ENCODE measurements at places on chromosomes 12 and 14. TPM values are rescaled to one million over a fixed set of nuclear protein-coding genes. Genes with fewer than 3 reads are reported as not detected.

Gene RAD9B
- 1.8 TPM for total RNA-seq

Gene ANO2
- total RNA-seq = not detected

Gene PEBP1
- 41.4 TPM for total RNA-seq

Gene METTL3
- total RNA-seq = 63.3 TPM

DNA sequence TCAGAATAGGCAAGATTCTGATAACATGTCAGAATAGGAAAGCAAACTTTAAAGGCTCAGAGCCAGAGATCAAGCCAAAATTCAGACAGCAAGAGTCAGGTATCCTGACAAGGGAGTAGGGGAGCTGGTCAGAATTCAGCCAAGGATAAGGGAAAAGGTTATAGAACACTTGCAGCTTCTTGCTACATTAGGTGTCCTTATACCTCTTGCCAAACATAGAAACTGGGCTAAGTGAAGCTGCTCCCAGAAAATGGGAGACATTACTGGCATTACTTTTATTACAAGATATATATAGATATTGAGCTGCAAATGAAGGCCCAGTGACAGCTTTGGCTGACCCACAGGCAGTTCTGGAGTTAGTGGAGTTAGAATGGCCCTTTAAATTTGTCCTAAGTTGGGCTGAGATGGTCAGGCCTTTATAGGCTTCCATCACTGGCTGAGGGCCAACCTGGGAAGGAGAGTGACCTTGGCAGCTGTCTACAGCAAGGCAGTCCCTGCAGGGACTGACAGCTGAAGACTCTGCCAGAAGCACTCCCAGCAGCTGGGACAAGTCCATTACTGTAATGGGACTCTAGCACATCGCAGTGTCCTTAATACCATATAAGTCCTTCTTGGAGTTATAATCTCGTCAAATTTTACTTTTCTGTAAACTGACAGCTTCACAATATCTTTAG is 83.0 kb downstream of the LRRC9 start:
- no peak for DNase-seq
- H3K4me3 ChIP-seq = no peak overlapping the region
- H3K27me3 ChIP-seq = no peaks in the 10 kb centered on the region
